ENCODE measurements at places on chromosomes 12 and 14.

DNA sequence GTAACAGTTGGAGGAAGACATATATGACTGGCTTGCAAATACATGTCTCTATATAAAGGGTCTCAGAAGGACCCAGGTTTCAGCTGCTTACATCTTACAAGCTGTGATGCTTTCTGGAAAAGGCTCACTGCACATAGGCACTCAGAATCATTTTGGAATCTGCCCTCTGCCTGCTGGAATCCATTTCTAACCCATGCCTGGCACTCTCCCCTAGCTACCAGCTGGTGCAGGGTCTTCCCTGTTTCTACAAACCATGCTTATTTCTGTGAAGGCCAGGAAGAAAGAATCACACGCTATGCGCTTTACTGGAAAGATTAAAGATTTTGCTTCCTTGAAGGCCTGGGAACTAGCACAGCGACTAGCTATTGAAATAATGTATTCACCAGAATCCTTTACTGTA lies 151.3 kb downstream of the DICER1 start:
- DNase-seq, result no peak

GRCh38 chr14:72618424-72618823 lies 275.5 kb downstream of the DPF3 start:
- no peak for DNase-seq

DNA sequence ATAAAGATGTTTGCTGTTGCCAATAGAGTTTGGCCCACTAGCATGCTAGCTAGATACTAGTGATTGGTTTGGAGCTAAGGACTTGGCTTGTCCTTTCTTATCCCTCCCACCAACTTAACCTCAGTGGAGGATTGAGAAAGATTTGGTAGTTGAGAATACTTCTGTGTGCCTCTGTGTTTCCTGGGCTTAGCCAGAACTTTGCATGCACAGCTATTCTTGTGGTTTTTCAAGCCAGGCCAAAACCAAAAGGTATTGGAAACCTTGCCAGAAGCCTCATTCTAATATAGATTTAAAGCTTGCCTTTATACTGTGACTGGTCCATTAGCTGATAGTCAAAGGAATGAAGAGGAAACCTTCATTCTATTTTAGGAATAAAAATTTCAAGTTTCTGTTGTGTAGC lies 188.5 kb downstream of the CCDC91 start:
- DNase-seq, result no peak

DNA sequence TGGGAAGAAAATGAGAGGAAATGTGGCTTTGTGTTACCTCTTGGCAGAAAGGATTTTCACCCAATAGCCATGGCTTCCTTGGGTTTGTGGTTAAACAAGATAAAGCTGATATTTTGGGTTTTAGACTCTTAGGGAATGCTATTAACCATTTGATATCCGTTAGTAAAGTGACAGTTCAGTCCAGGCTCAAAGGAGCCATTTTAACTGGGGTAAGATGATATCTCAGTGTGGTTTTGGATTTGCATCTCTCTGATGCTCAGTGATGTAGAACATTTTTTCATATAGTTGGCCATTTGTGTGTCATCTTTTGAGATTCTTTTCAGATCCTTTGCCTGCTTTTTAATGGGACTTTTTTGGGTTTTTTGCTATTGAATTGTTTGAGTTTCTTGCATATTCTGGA lies 30.1 kb downstream of the IFT43 start:
- DNase-seq, result no peak

GRCh38 chr12:21971344-21971743 lies 30.1 kb upstream of the ABCC9 start:
- DNase-seq, result no peak
